ENCODE measurements at places on chromosomes 1 and 21.

DNA sequence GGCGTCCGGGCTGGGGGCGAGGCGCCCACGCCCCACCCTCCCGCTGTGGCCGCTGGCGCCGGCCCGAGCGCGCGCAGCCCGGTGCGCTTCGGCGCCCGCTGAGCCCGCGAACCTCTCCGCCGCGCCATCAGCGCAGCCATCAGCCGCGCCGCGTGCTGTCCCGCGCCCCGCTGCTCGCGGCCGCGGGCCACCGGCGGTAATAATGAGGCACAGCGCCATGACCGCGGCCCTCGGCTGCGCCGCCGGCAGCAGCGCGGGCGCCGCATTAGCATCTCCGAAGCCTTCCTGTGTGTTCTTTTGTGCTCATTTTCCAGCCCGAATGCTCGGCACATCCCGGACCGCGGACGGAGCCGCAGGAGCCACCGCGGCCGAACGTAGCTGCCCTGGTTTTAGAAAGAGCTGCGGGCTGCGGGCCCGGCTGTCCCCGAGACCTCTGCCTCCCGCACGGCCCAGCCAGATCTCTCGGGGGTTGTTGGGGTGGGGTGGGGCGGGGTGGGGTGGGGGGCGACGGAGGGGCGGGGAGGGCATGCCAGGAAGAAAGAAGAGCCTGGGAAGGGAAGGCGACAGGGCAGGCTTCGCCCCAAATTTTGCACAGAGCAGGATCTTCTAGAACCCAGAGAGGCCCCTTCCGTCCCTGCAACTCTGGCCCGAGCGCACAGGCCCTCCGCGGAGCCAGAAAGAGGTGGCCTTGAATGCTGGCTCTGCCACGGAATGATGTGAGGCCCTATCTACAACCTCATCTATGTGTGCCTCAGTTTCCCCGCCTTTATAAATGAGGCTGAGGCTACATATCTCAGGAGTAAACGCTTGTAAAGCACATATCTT, 55.3 kb downstream of the RRAGC start:
- no peak for DNase-seq

GRCh38 chr1:3852091-3852490, 4.9 kb downstream of the CEP104 start:
- no peak for DNase-seq

GRCh38 chr1:54490361-54491248, 57.4 kb upstream of the ACOT11 start:
- no peak for DNase-seq

DNA sequence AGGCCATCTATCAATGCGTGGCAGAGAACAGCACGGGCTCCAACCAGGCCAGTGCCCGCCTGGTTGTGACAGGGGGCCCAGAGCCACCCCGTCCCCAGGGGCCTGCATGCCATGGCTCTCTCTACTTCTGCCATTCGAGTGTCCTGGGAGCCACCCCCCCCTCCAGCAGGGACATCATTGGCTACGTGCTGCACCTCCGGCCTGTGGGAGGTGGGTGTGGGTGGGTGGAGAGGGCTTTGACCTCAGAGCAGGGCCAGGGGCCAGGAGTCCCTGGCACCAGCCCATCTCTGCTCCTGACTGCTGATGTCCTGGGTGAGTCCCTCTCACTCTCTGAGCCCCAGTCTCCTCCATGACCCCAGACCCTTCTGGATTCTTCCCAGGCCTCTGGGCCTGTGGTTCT, 25.3 kb downstream of the SLC27A3 start:
- DNase-seq = no peak

DNA sequence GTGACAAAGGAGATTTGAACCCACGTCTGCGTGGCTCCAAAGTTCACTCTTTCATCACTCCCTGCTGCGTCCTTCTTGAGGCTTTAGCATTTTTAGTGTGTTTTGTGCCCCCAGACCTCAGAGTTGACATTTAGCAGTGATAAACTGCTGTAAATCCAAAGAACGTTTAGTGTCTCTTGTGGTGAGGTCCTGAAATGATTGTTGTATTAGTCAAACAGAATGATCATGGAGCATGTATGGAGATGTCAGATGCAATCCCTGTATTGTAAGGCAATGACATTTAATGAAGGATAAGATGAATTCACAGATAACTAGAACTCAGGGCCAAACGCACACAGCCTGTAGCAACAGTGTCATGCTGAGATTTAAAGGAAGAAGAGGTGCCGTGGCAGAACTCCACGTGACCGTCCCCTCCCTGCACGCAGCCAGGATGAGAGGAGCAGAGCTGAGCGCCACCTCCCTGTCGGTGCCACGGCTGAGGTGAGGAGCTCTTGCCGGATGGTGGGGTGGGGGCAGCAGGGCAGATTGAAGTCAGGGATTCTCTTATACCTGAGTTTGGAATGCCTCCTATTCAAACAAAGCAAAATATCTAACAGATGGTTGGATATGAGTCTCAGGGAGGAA, 30.1 kb downstream of the NTPCR start:
- no peak for DNase-seq

- peak; percentile 38 for DNase-seq
Observed at GRCh38 chr1:208178091-208178529, 66.1 kb downstream of the PLXNA2 start.

DNA sequence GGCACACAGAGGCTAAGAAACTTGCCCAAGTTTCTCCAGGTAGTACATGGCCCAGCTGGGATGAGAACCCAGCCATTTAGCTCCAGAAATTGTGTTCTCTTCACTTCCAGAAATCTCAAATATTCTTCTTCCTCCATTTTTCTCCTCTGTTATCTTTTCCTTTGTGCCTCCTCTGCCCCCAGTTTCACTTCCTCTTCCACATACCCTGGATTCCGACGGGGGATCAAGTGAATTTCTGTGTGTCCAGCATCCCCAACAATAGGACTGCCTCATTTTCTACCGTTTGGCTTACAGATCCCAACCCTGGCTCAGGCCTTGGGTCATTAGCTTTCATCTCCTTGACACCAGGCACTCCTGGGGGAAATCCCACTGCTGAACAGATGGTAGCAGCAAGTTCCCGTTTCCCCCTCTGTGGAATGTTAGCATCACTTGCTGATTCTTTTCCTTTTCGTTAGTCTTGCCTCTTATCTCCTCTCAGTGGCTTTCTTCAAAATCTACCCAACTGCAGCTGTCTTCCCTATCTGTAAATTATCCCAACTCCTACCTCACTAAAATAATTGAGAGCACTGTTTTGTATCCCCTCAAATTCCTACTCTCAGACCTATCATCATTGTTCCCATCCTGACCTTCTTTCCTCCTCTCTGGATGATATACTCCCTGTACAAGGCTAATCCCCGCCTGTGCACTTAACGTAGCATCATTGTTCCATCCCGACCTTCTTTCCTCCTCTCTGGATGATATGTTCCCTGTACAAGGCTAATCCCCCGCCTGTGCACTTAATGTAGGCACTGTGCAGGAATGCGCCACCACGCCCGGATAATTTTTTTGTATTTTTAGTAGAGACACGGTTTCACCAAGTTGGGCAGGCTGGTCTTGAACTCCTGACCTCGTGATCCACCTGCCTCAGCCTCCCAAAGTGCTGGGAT, 36.5 kb downstream of the SCCPDH start:
- no peak for DNase-seq

GRCh38 chr1:175841738-175842187, 98.4 kb upstream of the TNR start:
- peak; percentile 13 for DNase-seq

GRCh38 chr1:171600862-171601261, 21.2 kb upstream of the MYOCOS start:
- DNase-seq = no peak

DNA sequence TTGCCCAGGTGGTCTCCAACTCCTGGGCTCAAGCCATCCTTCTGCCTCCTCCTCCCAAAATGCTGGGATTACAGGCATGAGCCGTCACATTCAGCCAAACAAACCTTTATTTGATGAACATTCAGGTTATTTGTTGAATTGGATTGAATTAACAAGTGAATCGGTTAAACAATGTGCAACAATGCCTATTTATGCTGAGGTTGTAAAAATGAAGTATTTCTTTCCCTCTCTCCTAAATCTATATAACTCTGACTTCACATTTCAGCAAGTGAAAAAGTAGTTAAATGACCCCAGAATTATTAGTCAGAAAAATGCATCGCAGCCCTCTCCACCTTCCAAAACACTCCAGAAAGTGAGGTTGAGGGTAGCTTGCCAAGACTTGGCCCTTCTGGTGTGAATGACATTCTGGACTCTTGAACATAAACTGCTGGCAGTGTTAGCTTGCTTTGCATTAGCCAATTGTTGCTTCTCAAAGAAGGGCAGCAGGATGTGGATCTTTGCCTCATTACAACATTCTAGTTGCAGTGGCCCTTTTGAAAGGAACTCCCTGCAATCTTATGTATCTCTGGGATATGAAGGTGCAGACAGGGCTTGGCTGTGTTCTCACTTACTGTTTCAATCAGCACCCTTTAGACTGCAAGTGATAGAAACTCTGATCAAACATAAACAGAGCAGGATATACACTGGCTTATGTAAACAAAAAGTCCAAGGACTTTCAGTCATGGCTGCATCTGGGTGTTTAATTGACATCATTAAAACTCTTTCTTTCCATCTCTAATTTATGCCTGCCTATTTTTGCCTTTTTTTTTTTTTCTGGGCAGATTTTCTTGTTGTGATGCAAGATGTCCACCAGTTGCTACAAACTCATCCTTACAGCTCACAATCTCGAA, 22.4 kb downstream of the EDN2 start:
- no peak for DNase-seq

DNA sequence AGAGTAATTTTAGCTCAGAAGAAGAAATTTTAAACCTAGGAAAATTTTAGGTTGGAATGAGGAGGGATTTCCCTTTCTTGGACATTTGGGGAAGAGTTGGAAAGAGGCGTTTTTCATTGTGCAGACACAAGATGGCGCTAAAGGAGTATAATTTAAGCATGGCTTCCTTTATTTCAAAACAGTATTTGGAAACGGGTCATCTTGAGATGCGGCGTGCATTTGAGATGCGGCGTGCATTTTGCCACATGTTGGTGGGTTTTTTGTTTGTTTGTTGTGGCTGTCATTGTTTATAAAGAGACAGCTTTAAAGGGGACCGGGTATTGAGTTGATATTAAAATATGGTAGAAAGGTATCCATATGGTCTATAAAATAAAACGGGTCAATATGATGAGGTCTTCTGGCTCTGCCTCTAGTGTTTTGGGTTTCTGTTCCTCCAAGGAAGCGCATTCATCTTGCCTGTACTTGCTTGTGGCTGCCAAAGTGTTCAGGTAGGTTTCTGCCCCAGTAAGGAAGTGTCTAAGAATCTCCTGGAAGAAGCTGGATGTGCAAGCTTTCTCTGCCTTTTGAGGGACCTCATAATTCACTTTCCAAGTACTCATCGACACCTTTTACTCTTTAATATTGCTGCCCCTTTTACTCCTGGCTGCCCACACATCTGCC, 210.3 kb downstream of the SLC35F3 start:
- DNase-seq = peak; percentile 24

DNA sequence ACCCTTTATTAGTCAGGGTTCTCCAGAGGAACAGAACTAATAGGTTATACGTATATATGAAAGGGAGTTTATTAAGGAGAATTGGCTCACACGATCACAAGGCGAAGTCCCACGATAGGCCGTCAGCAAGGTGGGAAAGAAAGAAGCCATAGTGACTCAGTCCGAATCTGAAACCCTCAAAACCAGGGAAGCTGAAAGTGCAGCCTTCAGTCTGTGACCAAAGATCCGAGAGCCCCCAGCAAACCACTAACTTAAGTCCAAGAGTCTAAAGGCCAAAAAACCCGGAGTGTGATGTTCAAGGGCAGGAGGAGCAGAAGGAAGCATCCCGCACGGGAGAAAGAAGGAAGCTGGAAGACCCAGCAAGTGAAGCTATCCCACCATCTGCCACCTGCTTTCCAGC, 9.9 kb downstream of the IFNLR1 start:
- DNase-seq = no peak

- no peak for DNase-seq
Observed at GRCh38 chr21:44815225-44815624, 2.6 kb downstream of the SUMO3 start.

Data from NCI-H748 treated with DMSO at 0.1 percent for 48 hours (cell line).